ENCODE measurements at places on chromosomes 1 and 21. TPM values are rescaled to one million over a fixed set of nuclear protein-coding genes. Genes with fewer than 3 reads are reported as not detected.

The POLR3C gene
- polyA plus RNA-seq, result 23.5 TPM

The DNASE2B gene
- polyA plus RNA-seq, result not detected

The CASQ1 gene
- 4.5 TPM for polyA plus RNA-seq

The IFI44 gene
- polyA plus RNA-seq, result 20.4 TPM

The CD2 gene
- 2.3 TPM for polyA plus RNA-seq

GRCh38 chr1:45216861-45217260 is 10.5 kb upstream of the ZSWIM5 start:
- DNase-seq, result no peak

GRCh38 chr1:55631509-55631908 is 416.3 kb upstream of the USP24 start:
- no peak for DNase-seq

GRCh38 chr1:40849801-40850592 is 12.2 kb downstream of the CITED4 start:
- DNase-seq, result no peak

DNA sequence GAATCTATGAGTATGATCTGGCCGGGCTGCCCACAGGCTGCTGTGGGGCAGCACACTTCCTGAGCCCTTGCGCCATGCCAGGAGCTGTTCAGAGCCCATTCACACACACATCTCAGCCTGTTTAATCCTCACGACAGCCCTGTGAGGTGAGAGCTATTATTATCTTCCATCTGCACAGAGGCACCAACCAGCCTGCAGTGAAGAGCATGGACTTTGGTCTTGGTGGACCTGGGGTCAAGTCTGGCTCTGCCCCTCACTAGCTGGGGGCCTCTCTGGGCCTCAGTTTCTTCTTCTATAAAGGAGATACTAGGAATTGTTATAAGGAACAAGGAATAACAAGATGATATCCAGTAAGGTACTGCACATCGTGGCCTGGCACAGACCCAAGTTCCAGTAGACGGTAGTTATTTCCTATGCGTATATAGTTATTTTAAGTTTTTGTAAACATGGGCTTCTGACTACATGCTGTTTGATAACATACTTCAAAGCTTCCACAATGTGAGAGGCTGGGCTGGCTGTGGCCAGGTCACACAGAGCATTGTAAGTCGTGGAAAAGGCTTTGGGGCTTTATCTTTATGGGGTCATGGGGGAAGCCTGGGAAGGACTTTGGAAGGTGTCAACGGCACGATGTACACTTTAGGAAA is 3.4 kb upstream of the PADI2 start:
- no peak for DNase-seq

DNA sequence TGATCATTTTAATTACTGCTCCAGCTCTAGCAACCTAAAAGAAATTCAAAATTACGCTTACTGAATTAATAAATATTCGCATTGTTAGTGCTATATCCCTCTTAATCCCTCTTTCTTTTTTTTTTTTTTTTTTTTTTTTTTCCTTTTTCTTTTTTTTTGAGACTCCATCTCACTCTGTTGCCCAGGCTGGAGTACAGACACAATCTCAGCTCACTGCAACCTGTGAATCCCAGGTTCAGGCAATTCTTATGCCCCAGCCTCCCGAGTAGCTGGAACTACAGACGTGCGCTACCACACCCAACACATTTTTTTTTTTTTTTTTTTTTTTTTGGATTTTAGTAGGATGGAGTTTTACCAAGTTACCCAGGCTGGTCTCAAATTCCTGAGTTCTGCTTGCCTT is 157.1 kb downstream of the KCNT2 start:
- DNase-seq, result no peak

- no peak for DNase-seq
These were observed 57.7 kb upstream of the PDE4B start for GRCh38 chr1:65734979-65735378.
